ENCODE measurements at places on chromosomes 12 and 14.
A peak's percentile ranks its signal among the peaks of the same experiment; 100 is the strongest.

DNA sequence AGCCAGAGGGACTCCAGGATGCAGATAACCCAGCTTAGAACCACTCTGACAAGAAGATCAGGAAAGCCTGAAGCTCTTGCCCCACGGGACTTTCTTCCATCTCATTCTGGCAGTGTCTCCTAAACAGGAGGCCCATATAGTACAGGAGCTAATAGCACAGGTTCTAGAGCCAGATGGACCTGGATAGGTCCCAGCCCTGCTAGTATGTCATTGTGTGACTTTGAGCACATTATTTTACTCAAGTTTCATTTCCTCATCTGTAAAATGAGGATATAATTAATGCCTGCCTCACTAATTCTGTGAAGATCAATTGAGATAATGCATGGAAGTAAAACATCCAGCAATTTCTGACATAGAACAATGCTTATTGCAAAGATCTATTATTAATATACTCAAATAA, 66.5 kb upstream of the GZMB start:
- DNase-seq, result no peak

GRCh38 chr12:1170411-1170810, 179.4 kb downstream of the ERC1 start:
- no peak for DNase-seq

GRCh38 chr12:70040141-70040540, 203.1 kb upstream of the CNOT2 start:
- no peak for DNase-seq

- DNase-seq, result no peak
Measured at GRCh38 chr12:100359822-100360221, 2.9 kb downstream of the SLC17A8 start.

DNA sequence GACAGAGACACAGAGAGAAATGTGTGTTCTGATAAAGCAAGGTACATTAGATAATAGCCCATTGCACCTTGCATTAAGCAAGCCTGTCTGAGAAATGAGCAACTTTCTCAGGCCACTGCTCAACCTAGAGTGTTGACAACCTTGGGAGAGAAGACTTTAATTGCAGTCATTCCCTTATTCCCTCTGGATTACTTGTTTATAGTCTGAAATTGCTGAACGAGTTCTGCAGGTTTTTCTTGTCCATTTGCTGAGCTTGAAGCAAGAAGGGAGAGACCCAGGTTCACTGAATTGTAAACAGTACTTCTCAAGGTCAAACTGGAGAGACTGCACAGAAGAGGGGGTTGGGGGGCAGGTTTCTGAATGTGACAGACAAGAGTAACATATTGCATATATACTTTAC, 159.4 kb upstream of the PLEKHG7 start:
- DNase-seq, result no peak

DNA sequence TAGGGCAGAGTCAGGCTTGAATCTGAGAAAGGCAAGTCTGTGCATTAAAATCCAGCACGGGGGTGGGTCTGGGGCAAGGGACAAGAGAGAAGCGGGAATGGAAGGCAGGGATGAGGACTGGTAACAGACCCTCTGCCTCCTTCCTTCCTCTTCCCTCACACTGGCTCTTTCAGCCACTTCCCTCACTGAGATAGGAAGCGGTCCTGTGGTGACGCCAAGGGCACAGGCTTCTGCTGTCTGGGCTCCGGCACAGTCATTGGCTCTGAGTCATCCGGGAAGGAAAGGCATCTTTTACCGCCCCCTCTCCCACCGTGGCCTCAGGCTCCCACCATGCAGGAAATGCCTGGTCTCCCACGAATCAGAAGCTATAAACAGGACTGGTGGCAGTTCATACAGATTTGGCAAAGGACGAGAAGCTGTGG, 70.2 kb downstream of the ETV6 start:
- no peak for DNase-seq

- peak; percentile 51 for DNase-seq
Measured at GRCh38 chr12:57604454-57604991, at the start of gene DTX3. Gene DTX3, plus strand, starts transcription at chr12:57604824. Its CDS starts 1,694 bp downstream, at chr12:57606518.

DNA sequence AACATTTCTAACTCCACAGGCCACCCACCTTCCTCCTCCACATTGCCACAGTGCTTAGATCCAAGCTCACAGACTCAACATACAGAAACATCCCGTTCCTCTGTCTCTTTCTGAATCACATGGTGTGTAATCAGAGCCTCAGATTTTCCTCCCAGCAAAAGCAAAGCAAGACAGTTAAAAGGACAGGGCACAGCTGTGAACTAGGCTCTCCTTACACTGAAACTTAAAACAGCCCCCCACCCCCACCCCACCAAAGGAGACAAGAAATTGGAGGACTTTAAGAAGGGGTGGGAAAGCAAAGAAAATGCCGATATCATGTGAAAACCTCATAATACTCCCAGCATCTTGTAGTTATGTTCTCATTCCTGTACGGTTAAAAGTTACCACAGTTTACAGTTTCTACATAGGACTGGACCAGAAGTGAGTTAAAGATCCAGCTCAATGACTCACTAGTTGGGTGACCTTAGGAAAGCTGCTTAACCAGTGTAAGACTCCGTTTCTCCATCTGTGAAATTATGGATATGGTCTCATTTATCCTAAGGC, 4.8 kb downstream of the YBX3 start:
- no peak for DNase-seq

Measured in activated naive CD4-positive, alpha-beta T cell treated with anti-CD3 and anti-CD28 coated beads, Interleukin-2, amount 50 U/mL, for 72 hours (primary cell).